ENCODE measurements at places on chromosomes 3 and 15.

GRCh38 chr15:38010395-38010794 is 76.0 kb downstream of the TMCO5A start:
- no peak for DNase-seq

- no peak for DNase-seq
These were observed 38.2 kb upstream of the FAM3D start for GRCh38 chr3:58704745-58705144.

GRCh38 chr3:73098873-73099272 is 37.4 kb downstream of the EBLN2 start:
- no peak for DNase-seq

DNA sequence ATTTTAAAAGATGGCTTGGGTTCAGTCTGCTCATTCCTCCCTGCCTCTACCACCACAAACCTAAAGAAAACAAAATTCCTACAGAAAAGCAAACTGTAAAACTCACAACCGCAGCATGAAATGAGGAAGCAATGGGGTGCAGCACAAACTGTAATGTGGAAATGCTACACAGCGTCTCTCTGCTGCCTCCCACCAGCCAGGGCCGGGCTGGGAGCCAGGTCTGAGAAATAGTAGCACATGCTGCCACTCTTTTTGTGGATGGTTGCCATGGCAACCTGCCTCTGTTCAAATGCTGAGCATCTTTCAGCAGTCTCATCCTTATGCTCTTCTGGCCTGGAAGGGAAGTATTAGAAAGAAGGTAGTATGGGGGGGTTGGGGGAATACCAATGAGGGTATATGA is 55.4 kb downstream of the EOMES start:
- peak; percentile 56 for DNase-seq

GRCh38 chr3:183560607-183561006 is 5.1 kb upstream of the KLHL6 start:
- no peak for DNase-seq

- DNase-seq: peak; percentile 41
These were observed 3.7 kb upstream of the CLDN1 start for GRCh38 chr3:190325923-190326322.

DNA sequence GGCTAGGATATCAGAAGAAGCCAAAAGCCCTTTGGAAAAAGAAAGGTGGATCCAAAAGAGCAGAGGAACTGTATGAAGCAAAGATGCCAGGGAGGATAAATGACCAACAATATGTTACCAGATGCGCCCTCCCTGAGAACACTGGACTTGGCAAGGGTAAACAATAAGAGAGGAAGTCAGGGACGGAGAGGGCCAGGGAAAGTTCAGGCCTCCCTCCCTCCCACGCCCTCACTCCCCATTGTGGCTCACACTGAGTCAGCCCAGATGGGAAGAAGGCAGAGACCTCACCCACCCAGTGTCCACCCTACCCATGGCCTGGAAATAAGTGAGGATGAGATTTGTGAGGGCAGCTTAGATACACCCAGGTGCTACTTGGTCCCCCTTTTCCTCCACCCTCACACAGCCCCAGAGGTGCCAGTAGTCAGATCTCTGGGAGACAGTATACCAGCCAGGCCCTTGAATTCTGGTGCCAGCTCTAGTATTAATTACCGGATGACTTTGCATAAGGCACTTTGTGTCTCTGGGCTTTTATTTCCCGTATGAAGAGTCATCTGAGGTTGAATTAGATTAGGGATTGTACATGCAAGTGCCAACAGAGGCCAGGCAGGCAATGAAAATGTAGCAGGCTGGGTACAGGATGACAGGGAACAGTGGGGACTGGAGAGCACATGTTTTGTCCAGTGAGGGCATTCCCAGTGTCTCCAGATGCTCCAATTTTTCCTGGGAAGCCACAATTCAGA is 35.1 kb upstream of the FRMD4B start:
- DNase-seq: no peak

DNA sequence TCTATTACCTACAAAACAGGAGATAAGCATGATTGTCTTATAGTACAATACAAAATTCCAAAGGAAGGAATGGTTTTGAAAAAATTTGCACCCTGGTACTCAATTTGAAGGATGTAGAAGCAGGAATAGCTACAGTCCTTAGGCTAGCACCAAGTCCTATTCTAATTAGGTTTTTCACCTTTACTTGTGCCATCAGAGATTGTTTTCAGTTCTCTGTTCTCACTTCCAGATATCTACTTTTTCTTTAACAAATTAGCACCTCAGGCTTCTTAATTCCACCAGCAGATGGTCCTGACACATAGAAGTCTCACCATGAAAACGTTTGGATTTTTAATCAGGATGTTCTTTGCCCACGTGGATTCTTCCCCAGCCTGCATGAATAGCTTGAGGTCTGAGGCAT is 43.8 kb downstream of the IL5RA start:
- no peak for DNase-seq

GRCh38 chr3:134697830-134698689 is 47.2 kb upstream of the KY start:
- no peak for DNase-seq

GRCh38 chr3:105834768-105835167 is 34.0 kb downstream of the CBLB start:
- no peak for DNase-seq

DNA sequence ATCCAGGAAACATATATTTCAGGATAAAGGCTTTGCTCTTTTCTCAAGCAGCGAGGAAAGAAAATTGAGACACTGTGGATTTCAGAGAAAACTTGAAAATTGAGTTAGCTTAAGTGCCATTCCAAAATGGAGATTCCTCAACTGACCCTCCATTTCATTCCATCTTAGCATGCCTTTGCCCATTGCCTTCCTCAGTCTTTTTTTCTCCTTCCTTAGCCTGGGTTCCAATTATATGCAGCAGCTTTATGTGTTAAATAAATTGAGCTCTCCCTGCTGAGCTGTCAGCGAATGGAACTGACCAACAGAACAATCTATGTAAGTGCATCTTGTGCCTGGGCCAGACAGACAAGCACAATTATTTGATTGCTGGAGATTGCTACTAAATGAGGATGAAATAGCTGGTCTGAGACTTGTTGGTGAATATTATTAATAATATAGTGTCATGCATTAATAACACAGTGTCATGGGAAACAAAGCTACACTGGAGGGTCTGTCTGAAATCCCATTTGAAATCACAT is 6.9 kb upstream of the DNAJC19 start:
- no peak for DNase-seq

- DNase-seq: no peak
These were observed 900.6 kb downstream of the NTRK3 start for GRCh38 chr15:87355946-87356345.

DNA sequence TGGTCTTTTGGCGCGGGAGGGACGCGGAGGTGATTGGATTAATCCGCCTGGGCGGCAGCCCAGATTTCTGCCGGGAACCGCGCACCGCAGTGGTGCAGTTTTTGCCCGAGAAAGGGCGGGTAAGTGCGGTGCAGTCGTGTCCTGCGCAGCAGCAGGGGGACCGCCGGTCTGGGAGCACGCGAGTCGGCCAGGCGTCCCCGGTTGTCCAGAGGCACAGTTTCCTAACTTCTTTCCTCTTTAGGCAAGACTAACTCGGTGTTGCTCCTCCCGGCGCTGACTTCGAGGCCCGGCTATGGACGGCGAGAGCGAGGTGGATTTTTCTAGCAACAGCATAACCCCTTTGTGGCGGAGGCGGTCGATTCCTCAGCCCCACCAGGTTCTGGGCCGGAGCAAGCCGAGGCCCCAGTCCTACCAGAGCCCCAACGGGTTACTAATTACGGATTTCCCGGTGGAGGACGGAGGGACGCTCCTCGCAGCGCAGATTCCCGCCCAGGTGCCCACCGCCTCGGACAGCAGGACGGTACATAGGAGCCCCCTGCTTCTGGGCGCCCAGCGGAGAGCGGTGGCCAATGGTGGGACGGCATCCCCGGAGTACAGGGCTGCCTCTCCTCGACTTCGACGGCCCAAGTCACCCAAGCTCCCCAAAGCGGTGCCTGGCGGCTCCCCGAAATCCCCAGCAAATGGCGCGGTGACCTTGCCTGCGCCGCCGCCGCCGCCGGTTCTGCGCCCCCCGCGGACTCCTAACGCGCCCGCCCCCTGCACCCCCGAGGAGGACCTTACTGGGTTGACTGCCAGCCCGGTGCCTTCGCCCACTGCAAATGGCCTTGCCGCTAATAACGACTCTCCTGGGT is 736 bp downstream of the ARHGEF26 start:
- DNase-seq: peak; percentile 56

DNA sequence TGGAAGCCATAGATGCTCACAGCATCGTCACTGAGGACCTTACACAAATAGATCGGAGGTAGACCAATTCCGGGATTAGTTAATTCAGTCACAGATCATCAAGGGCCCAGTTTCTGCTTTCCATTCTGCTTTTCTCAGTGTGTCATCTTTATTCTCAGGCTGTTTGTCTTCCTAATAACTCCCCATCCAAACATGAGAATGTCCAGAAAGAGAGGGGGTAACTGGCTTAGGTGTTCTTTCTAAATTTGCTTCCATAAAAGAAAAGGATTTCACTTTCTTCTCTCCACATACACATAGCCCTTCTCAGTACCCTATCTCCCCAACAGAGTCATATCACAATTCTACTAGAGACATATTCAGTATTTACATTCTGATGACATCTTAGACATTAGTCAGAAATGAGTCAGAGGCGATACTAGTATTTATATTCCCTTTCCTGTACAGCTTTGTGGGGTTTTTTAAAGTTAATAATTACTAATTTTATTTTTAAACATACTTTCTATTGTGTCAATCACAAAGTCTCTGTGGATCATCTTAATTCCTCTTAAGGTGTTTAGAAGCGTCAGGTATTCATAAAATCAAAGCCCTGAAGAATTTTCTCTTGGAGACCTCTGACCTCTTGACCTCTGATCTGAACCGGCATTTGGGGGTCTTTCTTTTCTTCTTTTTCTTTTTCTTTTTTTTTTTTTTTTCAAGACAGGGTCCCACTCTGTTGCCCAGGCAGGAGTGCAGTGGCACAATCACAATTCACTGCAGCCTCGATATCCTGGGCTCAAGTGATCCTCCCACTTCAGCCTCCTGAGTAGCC is 24.3 kb upstream of the IL12A start:
- DNase-seq: peak; percentile 83
